ENCODE measurements at places on chromosomes 7 and 10. TPM values are rescaled to one million over a fixed set of nuclear protein-coding genes. Genes with fewer than 3 reads are reported as not detected.

The AP5Z1 gene
- total RNA-seq, result 51.9 TPM

The TOMM7 gene
- 281 TPM for total RNA-seq

The SPACDR gene
- total RNA-seq, result 17.3 TPM

The CTBP2 gene
- 1.1 TPM for total RNA-seq

The CHAT gene
- not detected for total RNA-seq

The CPN1 gene
- total RNA-seq, result not detected

The CYP3A4 gene
- total RNA-seq, result not detected

The PPP1R17 gene
- not detected for total RNA-seq

The HYCC1 gene
- 41.1 TPM for total RNA-seq

The GPER1 gene
- total RNA-seq, result 1.1 TPM

The ERVW-1 gene
- total RNA-seq, result not detected

The UFSP1 gene
- 0.79 TPM for total RNA-seq

The SMNDC1 gene
- 35.8 TPM for total RNA-seq

The MBL2 gene
- total RNA-seq, result not detected

The BTBD16 gene
- total RNA-seq, result not detected

The CALHM1 gene
- 0.11 TPM for total RNA-seq

The UTF1 gene
- total RNA-seq, result not detected

The DNAH11 gene
- 0.52 TPM for total RNA-seq

The CHST3 gene
- not detected for total RNA-seq

The APBB1IP gene
- 46.5 TPM for total RNA-seq

Measured in activated T-helper 17 cell treated with anti-CD3 and anti-CD28 coated beads, Interleukin-2, amount 50 U/mL, for 72 hours (primary cell).